Stimulated activated CD4-positive, alpha-beta T cell treated with anti-CD3 and anti-CD28 coated beads, Interleukin-1b, Interleukin-23, amount 100 ng/mL, for 1 hour (primary cell): ENCODE measurements at places on chromosomes 16 and 17.

DNA sequence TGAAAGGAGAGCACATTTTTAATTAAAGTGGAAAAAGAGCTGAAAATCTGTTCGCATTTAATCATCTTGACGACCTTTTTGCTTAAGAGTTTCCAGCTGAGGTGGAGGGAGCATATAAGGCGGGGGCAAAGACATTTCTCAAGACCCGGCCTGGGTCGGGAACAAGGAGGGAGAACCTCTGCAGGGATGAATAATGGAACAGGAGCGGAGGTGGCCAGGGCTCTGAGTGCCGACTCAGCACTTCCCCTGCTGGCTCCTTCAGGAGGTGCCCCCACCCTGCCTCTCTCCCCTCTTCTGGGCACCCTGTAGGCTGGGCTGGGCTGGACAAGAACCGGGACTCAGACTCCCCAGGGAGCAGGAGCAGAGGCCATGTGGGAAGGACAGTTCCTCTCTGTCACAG, 7.9 kb upstream of the NGFR start:
- DNase-seq, result no peak

DNA sequence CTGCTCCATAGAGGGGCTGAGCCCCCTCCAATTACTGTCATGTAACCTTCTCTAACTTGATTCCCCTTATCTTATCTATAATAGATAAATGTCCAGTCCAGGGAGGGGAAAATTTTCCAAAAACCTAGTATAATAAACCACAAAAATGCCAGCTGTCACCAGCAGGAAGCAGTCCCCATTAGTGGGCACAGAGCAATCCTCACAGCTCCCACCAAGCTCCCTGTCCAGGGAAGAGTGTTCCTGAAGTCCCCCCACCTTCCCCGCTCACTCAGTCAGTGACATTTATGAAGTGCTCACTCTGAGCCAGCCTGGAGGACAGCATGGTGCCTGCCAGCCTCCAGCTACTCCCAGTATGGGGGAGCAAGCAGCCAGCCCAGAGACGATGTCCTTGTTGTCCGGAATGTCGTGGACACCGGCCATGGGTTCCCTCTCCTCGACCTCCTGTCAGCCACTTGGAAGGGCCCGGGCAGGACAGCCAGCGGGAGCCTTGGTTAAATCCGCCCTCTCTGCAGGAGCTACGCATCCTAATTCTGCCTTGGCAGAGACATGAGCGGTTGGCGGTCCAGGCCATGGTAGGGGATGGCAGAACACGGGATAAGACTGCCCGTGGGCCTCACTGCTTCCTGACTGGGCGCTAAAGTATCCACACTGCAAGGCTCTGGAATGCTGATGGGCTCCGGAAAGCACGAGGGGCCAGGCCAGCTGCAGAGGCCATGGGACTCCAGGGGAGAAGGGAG, 102.0 kb upstream of the CDH5 start:
- DNase-seq, result no peak

- no peak for DNase-seq
These were observed 29.5 kb downstream of the SBK1 start for GRCh38 chr16:28321700-28322411.

DNA sequence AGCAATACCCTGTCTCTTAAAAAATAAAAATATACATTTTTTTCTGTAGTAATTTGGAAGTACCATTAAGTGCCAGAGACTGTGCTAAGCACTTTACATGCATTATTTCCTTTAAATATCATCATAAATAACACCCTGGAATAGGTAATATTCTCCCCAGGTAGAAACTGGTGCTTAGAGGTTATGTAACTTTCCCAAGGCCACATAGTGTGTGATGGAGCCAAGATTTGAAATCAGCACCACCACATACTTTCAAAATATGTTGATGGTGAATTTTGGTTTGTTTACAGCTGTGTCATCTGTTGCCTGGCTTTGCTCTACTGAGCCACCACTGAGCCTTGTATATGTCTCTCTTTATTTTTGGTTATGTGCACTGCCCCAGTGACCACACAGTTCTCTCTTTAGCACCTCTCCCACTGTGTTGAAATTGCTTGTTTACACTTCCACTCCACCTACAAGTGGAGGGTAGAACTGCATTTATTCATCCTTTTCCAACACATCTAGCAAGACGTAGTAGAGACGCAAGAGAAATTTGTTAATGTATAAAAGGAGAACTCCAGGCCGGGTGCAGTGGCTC, 19.0 kb upstream of the NBR1 start:
- no peak for DNase-seq

DNA sequence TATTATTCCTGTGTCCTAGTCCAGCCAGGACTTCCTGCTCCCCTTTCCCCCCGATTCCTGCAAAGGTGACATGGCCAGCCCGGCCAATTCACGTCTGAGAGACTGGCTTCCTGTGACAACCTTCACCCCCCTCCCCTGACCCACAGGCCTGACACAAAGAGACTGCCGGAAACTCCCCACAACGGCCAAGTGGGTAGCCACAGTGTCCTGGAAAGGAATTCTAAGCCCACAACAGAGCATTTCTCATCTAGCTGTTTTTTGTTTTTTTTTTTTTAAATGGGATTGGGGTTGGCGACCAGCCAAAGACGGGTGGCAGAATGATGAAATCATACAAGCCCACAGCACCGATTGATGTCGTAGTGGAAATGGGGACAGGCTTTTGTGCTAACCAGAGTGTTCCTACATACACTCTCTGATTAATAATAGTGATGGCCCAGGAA, 2.8 kb upstream of the XAF1 start:
- DNase-seq, result no peak

DNA sequence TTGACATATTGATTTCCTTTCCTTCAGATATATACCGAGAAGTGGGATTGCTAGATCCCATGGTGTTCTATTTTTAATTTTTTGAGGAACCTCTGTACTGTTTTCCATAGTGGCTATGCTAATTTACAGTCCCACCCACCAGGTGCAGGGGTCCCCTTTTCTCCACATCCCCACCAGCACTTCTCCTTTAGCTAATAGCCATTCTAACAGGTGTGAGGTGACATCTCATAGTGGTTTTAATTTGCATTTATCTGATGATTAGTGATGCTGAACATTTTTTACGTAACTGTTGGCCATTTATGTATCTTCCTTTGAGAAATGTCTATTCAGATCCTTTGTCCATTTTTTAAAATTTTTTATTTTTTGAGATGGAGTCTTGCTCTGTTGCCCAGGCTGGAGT, 93.9 kb downstream of the SDR42E1 start:
- no peak for DNase-seq

GRCh38 chr16:20325005-20325404, 2.3 kb downstream of the GP2 start:
- no peak for DNase-seq

DNA sequence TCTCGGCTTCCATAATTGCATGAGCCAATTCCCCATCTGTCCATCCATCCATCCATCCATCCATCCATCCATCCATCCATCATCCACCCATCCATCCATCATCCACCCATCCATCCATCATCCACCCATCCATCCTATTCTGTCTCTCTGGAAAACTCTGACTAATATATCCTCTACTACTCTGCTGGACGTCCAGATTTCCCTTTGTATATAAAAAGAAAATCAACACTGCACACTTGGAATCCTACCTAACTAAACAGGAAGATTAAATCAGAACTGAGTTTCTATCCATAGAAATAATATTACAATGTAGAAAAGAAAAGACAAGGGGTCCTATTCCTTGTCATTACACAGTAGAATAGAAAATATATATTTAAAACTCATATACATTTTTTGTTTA, 150.3 kb upstream of the CORO6 start:
- no peak for DNase-seq

- DNase-seq, result no peak
These were observed 241.4 kb upstream of the DYNLRB2 start for GRCh38 chr16:80299416-80299815.

GRCh38 chr16:67329901-67330300, 3.3 kb downstream of the LRRC36 start:
- no peak for DNase-seq

DNA sequence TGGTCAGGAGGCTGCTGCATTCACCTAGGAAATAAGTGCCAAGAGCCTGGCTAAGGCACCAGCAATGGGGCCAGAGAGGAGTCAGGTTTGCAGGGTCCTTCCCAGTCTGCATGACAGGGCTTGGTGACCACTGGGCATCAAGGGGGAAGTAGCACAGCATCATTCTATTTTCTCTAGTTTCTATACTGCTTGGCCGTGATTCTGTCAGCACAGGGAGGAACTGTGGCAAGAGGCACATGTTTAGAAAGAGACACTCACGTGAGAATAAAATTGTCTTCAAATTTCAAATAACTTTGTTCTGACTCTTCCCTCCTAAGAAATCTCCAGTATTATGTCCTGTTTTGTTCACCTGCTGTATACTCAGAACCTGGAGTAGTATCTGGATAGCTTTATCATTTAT, 37.8 kb downstream of the ERN1 start:
- no peak for DNase-seq

DNA sequence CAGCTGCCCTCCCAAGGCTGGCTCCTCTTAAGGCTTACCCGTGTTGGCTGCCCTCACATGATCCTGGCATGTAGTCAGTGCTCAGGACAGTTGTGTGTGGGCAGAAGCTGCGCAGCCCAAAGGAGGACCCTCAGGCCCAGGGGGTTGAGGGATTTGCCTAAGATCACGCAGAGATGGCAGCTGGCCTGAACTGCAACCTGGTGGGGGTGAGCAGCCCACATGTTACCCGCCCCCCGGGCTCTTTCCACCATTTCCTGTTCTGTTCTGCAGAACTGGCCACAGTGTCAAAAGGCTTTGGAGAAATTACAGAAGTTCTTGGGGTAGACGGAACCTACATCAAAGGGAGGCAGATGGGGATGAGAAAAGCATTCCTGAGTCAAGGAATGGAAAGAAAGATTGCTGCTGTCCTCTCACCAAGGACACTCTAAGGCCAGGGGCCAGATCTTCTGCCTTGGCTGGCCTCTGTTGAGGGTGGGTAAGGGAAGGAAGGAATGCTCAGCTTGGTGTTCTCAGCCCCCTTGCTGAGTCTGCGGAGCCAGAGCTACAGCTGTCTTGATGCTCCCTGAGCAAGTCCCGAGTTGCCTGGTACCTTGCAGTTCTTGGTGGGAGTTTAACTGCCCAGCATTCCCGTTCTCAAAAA, 53.0 kb downstream of the EPN2 start:
- DNase-seq, result no peak

DNA sequence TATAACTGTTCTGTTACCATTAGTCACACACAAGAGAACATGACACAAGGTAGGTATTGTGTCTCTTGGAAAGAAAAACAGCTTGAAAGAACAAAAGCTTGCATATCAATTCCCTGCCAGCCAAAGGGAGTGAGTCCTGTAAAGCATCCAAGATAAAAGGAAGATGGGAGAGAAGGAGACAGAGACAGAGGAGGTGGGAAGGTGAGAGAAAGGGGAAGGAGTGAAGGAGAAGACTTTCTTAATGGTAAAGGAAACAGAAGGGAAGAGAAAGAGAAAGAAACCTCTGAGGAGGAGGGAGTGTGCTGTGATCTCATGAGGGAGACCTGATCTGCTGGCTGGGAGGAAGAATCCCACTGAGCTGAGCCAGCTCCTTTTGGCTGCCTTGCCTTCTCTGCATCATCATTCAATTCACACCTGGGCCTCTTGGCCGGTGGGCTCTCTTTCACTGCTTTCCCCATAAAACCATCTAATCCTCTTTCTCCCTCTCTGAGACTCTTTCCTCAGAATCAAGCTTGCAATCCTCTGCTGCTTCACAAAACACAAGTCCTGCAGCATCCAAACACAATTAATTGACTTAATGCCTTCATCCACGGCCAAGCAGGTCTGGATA, 271.6 kb downstream of the ABCC12 start:
- no peak for DNase-seq

DNA sequence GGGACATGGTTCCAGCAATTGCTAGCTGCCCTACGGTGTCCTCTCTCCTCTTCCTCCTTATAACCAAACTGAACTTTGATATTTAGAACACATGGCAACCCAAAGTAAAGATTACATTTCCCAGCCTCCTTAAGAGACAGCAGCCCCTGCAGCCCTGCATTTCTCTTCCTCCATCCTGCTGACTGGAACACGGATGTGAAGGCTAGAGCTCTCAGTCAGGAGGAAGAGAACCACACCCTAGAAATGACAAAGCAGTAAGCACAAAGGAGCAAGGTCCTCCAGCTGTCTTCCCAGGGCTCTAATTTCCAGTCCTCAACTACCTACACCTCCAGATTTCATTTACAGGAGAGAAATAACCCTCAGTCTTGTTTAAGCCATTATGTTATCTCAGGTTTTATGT, 10.9 kb downstream of the DYNC1LI2 start:
- no peak for DNase-seq

- DNase-seq, result no peak
These were observed 62.7 kb downstream of the RBFOX3 start for GRCh38 chr17:79548116-79548515.
